ENCODE measurements at places on chromosomes 1 and 21.

DNA sequence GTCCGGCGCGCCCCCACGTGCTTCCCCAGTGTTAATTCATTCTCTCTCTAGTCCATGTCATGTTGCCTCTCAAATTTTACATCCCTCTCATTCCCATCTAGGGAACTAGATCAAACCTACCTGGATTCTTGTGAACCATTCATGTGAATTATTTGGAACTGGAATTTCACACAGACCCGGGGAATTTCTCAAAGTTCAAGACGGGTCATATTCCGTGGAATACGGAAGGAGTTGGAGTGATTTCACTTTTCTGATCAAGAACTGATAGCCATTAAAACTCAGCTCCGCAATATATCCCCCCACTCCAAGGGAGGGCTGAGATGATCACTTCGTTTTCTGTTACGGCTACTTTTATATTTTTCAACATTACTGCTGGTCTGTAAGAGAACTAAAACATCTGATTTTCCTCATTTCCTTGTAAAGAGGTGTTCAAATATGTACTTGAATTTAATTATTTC is 1.0 kb upstream of the ENO1 start:
- DNase-seq = no peak

DNA sequence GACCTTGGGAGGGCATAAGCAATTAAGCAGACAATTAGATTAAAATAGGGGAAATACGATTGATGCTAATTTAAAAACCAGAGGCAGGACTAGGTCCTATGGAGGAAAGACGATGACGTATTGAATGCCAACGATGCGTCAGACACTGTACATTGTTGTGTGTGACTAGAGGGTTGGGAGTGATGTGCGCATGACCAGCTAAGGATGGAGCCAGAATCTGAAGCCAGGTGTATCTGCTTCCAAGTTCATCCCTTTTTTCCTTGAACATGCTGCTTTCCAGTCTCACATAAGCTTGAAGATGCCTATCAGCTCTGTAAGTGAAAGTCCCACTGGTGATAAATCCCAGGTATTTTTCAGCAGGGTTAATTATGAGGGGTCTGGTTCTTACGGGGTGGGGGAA is 576.2 kb downstream of the MATN1 start:
- DNase-seq = no peak

DNA sequence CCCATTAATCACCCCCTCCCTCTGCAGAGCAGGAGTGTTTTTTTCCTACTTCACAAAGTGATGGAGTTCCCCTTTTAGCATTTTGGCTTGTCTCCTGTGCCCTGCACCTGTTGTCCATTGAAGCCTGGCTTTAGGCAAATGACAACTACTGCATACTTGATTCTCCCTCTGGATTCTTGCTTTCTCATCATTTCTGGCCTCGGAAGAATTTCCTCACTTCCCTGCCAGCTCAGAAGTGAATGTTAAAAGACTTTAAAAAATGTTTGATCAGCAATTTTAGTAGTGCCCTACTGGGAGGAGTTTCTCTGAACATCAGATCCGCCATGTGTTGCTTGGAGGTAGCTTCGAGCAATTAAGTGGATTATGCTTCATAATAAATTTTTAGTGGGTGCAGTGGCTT is 28.1 kb downstream of the RCOR3 start:
- no peak for DNase-seq

DNA sequence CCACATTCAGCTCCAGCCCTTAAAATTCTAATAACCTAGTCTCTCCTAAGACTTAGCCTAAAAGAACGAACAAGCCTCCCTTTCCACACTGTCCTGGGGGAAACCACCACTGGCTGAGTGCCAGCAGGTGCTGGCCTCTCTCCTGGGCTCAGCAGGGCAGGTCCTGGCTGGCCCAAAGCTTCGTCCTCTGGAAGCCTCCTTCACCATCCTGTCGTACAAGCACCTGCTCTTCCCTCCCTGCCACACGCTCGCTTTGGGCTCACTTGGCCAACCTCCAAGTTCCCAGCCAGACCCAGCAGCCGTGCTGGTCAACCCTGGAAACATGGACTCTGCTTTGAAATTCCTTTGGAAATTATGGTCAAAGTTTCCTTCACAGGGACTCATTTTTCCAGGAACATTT is 58.2 kb upstream of the SLC25A33 start:
- no peak for DNase-seq

DNA sequence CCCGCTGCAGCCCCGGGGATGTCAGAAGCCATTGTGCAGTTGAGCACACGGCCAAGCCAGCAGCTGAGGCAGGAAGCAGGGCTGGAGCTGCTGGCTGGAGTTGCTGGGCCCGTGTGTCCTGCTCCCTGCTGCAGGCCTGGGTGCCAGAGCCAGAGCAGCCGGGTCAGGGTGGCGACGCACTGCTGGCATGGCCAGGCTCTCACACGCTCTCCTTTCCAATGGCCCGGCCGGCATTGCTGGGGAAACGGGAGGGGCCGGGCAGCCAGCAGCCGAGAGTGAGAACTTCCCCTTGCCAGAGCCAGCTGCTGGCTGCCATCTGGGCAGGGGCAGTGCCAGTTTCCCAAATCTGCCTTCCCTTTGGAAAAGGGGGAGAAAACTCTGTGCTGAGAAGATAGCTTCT is 82.4 kb upstream of the PROX1 start:
- DNase-seq = no peak

- no peak for DNase-seq
These were observed 67.5 kb upstream of the VAMP3 start for GRCh38 chr1:7703321-7704213.

DNA sequence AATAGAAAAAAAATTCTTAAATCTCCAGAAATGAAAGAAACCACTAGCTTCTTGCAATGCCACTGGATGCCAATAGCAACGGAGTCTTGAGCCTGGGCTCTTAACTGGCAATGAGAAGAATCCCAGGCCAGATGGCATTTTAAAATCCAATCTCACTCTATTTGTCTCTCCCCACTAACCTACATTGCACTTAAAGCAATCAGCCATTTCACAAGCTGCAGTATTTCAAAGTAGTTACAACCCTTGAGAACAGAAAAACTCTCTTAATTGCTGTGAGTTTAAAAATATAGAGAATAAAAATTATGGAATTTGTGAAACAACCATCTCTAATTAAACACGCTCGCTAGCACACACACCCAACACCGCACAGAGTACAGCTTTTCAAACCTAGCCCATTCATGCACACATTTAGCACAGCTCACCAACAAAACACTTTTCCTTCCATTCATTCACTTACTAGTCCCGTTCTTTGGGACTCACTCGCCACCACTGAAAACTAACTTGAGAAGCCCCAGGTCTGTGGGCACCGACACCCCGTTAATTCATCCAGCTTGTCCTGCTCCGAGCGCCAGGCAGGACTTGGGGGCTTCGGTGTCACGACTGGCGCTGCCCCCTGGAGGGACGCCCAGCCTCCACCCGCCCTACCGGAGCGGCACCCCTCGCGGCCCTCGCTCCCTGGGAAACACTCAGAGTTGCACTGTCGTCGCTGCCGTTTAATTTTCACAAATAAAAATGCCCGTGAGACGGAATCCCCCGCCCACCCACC is 1.0 kb downstream of the DDAH1 start:
- DNase-seq = no peak

DNA sequence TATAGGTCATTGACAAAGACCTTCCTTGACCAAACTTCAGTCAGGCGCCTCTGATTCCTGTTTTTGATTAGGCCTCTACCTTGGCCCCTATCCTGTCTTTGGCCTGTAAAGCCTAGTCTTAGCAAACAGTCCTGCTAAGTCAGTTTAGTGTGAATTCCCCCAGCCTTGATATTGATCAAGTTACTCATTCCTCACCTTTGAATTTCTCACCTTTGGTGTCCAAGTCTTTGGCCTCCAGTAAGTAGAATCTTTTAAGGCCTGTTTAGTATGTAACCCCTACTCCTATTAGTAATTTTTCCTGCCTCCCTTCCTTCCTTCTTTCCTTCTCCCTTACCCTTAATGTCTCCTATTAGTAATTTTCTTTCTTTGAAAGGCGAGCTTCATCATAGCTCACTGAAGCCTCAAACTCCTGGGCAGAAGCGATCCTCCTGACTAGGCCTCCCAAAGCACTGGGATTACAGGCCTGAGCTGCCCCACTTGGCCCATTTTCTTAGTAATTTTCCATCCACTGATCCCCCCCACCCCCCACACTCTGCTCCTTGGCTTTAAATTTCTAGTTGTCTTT is 13.0 kb upstream of the ZNF692 start:
- DNase-seq = no peak

DNA sequence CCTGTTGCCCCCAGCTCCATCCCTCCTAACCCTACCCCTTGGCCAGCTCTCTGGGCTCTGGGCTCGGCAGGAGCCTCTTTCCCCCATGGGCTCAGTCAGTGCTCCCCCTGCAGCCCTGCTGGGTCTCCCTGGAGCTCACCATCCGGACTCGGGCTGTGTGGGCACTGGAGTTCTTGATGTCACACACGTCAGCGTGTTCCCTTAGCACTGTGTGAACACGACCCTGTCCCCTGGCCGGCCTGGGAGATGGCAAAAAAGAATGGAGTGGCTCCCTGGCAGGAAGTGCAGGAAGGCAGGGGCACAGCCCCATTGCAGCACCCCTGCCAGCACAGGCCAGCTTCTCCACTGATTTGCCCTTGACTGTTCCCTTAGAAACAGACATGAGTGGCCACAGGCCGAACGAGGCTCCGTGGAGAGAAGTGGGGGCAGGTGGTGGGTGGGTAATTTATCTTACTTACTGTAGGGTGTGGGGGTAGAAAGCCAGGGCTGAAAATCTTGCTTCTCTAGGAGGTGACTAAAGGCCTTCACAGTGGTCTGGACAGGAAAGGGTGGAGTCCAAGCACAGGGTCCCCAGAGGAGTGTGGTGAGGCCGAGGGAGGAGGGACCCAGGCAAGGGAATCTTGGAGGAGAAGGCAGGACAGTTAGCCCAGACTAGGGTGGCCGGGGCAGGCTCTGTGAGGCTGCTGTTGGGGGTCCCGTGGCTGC is 381.7 kb upstream of the VAMP3 start:
- DNase-seq = no peak

DNA sequence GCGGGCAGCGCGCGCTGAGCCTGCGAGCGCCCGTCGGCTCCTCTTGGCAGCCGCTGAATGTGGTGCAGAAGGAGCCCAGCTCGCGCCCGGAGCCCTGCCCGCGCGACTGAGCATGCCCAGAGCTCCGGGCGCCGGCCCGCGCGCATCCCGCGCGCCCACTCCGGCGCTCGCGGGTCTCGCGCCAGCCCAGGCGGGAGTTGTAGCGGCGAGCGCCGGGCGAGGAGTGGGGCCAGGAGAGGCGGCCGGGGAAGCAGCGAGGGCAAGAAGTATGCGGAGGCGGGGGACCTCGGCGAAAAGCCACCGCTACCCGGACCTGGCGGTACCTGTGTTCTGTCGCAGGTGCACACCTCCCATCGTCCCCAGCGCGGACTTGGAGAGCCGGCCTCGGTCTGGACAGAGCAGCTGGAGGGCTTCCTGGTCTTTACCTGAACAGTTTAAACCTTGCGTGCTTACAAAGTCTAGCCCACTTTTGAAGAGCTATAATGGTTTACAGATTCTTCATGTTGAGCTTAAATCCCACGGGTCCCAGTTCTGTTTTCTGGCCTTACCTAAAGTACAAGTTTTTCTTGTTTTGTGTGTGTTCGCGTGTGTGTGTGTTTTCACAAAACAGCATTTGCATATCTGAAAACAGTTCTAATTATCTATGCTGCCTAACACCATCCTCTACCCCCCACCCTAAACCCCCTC is at the start of gene DDAH1:
Gene DDAH1 (minus strand): TSS at position 61 of the 687 bp plus-strand sequence. CDS start 114 bp downstream, outside the sequence.
- peak; percentile 54 for DNase-seq

DNA sequence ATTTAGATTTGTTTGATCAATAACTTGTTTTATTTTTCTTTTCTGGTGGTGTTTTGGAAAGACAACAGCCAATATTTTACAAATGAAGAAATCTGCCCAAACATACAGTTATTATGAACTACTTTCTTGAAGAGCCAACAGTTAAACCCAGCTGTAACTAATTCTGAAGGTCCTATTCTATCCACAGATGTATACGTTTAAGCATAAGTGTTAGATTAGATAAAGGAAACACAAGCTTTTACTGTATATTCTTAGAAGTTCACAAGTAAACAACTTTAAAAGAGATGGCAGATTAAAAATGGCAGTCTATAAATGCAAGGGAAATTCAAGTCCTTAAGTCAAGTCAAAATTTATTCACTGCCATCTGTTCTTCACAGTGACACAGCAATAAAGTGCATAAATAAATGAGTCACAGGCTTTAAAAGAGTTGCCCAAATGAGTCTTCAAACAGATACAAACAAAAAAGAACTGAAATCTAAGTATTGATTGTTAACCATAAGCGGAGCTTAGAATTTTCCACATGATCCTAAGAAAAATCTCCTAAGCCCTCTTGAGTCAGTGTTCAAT is 49.9 kb upstream of the KCNH1 start:
- no peak for DNase-seq

Data from NCI-H526 treated with DMSO at 0.1 percent for 48 hours (cell line).